ENCODE measurements at places on chromosomes 2 and 18.

DNA sequence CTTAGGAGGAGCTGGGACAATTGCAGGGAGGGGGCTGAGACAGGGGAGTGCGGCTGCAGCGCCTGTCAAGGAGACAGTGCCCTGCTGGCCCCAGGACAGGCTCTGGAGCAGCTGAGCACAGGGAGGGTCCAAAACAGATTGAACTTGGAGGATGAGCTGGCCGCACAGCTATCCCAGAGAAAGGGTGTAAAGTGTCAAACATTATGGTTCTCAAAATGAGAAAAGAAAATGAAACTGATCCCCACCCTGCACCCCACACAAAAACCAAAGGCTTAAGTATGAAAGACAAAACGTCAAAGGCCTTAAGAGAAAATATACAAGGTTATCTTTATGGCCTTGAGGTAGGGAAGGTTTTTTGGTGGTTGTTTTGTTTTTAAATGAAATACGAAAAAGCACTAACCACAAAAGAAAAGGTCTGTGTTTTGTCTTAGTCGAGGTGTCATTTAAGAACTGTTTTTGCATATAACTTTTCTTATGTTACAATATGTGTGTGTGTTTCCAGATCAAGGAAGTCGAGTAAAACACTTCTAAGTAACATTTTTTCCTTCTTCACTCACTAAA lies 111.8 kb downstream of the HDAC4 start:
- DNase-seq: no peak

GRCh38 chr2:21759819-21760218 lies 636.1 kb downstream of the TDRD15 start:
- DNase-seq: no peak

DNA sequence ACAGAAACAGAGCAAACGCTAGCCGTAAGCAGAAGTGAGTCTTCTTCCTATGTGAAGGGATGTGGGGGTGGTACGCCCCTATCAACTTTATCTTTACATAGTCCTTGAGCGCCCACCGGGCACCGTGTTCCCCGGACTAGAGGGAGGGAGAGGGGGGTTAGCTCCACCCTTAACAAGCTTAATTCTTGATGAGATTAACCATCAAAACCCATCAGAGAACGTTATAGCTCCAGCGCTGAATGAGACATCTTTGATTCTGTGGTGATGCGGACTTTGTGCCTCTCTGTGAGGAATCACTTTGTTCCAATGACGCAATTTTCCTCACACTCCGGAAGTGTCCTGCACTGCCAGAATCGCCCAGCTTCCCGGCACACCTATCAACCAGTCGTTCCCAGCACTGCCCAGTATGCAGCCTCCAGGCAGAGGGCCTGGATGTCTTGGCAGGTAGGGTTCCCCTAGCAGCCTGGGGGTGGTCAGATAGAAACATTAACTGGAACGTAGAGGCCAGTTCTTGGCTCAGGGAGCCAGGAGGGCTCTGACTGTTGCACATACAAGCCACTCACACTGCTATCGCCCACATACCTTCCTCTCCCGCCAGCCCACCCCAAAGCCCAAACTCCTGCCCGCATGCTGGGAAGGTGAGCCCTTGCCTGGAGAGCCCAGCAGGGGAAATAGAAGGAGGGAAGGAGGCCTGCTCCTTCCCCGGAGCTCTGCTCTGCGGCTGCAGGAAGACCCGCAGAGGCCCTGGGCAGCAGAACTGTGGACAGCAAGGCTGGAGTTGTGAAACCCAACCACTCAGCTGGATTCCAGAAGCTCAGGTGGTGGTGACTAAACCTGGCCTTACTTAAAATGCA lies 1.9 kb upstream of the ODC1 start:
- DNase-seq: no peak

GRCh38 chr2:37665604-37666362 lies 5.7 kb downstream of the CDC42EP3 start:
- DNase-seq: no peak

GRCh38 chr2:2681085-2681484 lies 350.0 kb upstream of the MYT1L start:
- DNase-seq: no peak

GRCh38 chr2:168008646-168009195 lies 238.7 kb downstream of the STK39 start:
- no peak for DNase-seq

GRCh38 chr2:58731488-58731869 lies 490.4 kb upstream of the FANCL start:
- no peak for DNase-seq

- DNase-seq: no peak
Measured at GRCh38 chr2:237616373-237616733, 11.0 kb upstream of the LRRFIP1 start.

DNA sequence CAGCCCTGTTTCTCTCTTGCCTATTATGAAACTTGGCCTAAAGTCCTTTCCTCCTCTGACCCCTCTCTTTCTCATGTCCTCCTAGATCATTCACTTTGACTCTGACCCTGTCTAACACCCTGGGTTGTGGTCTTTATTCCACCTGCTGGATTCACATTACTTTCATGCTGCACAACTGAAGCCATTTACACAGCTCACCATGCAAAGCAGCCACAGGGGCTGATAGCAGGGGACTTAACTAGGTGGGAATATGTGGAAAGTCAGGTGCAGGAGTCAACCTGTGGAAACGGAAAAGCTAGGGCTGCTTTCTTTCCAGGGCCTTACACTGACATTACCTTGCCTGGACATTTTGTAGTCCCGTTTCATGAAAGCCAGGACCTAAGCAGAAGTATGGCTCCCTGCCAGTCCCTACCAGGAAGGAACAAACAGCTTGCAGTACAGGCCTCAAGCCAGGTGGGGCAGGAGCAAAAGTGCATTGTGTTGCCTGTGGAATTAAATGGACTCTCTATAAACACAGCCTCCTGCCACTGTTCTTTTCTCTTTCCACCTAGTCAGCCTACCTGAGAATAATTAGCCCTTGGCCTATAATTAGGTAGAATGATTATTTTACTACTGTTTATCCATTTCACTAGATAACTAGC lies 11.8 kb downstream of the MAPRE3 start:
- no peak for DNase-seq

DNA sequence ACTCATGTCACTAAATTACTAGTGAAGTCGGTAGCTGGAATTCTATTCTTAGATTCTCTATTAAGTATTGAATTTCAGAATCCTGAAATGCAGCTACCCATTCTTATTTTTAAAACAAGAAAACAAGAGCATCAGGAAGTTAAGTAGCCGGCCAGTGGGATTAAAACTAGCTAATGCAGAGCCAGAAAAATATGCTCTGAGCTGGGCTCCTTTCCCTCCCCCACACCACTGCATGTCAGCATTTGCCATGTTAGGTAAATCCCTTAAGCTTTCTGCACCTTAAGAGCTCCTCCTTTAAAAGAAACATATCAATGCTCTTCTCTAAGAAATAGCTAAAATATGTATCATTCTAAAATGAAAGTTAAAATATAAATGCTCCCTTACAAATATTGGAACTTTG lies 72.2 kb upstream of the MFF start:
- no peak for DNase-seq

GRCh38 chr2:233011702-233012131 lies 1.3 kb downstream of the NGEF start:
- no peak for DNase-seq

- no peak for DNase-seq
Measured at GRCh38 chr2:203361922-203362321, 33.7 kb downstream of the ABI2 start.
